AML-193 (cell line): ENCODE measurements at places on chromosomes 12 and 14.

- no peak for DNase-seq
Observed at GRCh38 chr12:12922191-12922616, 29.8 kb downstream of the GPRC5D start.

DNA sequence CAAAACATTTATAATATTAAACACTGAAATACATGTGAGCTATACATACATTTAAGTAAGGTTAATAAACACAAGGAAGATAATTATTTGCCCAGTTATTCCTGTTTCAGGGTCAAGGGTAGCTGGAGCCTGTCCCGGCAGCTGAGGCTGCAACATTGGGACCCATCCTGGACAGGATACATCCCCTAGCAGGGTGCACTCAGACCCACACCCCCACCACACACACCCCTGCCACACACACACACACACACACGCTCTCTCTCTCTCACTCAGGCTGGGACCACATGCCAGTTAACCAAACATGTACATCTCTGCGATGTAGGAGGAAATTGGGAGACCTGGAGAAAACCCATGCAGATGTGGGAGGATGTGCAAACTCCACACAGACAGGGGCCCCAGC is 112.6 kb upstream of the TMCC3 start:
- no peak for DNase-seq

GRCh38 chr14:101353422-101353821 is 207.9 kb upstream of the DIO3 start:
- no peak for DNase-seq

DNA sequence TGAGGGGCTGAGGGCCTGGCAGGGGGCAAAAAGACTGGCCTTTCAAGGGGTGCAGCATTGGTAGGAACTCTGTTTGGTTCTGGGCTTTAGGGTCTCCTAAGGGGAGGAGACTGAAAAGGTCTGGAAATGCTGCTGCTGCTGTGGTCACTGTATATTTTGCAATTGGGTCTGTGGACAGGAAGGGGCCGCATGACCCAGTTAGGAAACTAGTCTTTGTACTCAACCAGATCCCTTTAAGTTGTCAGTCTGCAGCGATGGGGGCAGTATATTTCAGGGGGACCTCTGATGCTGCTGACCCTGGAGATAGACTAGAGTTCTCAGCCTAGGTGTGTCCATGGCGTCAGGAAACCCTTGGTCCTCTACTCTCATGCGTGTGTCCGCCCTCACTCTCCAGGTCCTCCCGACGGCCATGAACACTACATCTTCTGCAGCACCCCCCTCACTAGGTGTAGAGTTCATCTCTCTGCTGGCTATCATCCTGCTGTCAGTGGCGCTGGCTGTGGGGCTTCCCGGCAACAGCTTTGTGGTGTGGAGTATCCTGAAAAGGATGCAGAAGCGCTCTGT is 4.0 kb downstream of the LTB4R start:
- no peak for DNase-seq

- DNase-seq, result no peak
Observed at GRCh38 chr14:94827711-94828447, 58.0 kb upstream of the GSC start.

- DNase-seq, result no peak
Observed at GRCh38 chr14:104878582-104878981, 13.5 kb downstream of the CEP170B start.

- peak; percentile 48 for DNase-seq
Observed at GRCh38 chr12:118850244-118850825, 131.0 kb upstream of the SRRM4 start.

DNA sequence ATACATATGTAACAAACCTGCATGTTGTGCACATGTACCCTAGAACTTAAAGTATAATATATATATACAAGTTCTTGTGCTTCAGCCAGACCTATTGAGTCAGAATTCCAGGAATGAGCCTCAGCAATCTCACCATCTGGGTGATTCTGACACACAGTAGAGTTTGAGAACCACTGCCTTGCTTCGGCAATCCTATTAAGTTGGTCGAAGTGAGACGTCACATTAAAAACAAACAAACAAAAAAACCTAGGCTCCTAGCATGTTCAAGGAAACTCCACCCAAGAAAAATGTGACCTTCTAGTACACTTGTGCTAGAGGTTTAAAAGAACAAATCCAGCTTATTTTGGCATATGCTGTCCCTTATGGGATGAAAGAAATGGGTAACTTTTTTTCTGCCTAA is 115.8 kb downstream of the SINHCAF start:
- no peak for DNase-seq

GRCh38 chr14:22982477-22983245 is at the start of gene AJUBA:
TSS of gene AJUBA (minus strand) at chr14:22982551. CDS start at chr14:22982266, 285 bp downstream.
- DNase-seq, result peak; percentile 71

- no peak for DNase-seq
Observed at GRCh38 chr12:111100554-111100953, 180.2 kb upstream of the MYL2 start.

DNA sequence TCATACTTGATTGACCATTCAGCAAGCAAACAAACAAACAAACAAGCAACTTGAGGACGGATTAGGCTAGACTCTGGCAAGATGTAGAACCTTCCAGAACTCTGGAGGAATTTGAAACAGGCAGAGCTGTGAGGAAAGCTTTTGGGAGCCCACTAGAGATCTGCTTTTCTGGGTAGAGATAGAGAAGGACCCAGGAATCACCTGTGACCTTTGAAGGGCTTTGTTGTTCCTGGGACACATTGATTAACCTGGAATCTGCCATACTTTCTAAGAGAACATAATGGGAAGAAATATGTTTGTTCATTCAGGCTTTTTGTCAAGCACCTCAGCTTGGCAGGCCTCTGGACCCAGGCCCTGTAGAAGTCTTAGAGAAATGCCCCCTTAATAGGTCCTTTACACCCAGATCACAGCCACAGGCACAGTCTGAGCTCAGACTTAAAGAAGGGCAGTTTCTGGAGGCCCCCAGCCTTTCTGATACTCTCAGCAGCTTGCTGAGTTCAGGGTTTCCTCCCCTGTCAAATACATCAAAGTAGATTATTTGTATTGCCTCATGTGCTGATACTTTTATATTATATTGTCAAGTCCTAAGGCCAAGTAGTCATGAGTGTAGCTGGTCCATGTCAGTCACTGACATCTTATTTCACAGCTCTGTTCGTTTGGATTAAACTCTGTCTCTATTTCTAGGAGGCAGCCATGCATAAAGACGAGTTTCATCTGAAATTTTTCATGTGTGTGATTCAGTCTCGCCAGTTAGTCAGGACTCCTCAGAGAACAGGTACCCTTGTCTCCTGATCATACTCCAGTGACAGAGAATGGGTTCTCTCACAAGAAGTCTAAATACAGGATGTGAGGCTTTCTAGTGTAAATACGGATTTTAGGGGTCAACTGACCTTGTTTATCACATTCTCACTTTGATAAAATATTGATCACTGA is 1.1 kb upstream of the SENP1 start:
- DNase-seq, result no peak

- DNase-seq, result no peak
Observed at GRCh38 chr14:42504433-42504832, 897.8 kb downstream of the LRFN5 start.

DNA sequence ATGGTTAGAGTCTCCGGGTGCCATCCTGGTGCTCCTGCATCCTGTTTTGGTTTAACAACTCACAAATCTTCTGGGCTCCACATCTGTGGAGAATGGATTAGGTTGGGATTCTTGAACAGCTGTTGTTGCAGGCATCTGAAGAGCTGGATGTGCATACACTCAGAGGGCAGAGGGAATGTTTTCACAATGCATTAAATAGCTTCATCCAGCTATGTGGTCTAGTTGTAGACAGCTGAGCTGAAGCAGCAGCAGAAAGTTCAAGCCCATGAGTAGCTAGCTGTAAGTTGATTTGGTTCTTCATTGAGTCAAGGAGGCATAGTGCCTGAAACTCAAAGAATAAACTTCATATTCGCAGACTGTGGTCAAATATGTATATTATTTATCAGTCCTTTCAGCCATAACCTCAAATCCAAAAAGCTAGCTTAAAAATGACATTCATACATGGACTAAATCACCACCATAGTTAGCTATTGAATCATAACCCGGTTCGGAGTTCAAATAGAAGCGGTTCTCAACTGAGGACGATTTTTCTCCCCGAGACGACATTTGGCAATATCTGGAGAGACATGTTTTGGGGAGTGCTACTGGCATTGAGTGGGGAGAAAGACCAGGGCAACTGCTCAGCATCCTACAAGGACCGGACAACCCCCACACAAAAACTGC is 858 bp upstream of the ANKRD13A start:
- DNase-seq, result no peak

DNA sequence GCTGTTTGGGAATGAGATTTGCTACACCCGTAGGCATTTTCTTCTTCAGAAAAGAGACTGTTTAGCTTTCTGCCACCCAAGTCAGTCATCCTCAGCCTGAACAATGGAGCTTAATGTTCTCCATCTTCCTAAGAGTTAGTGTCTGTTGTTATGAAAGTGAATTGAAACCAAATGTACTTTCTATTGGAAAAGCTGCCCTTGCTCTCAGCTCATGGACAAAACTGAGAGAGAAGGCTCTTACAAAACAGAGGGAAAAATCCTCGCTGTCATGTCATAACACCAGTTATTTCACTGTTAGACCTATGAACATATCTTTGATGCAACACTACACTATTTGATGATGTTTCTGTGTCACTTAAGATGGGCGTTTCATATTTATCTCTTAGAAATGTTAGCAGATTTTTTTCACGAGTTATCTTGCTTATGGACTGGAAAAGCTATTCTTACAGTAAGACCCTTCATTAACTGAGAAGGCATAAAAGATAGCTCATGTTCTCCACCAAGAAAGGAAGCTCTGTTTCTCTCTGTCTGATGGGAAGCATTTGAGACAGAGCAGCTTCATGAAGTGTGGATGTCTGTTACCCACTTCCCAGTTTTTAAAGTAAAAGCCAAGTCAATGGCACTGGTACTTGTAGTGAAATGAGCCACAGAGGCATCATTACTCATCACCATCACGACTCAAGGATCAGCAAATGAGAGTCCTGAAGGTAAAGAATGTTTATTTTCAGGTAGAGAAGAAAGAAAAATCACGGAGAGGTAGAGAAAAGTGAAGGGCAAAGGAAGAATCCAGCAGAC is 483.9 kb downstream of the ZFP36L1 start:
- DNase-seq, result no peak

- DNase-seq, result no peak
Observed at GRCh38 chr12:55707841-55708694, at the start of gene ITGA7. TSS of gene ITGA7 (minus strand) at chr12:55707904. CDS start at chr12:55707682, 222 bp downstream.

- peak; percentile 42 for DNase-seq
Observed at GRCh38 chr12:3885277-3886094, 12.3 kb upstream of the PARP11 start.

- peak; percentile 21 for DNase-seq
Observed at GRCh38 chr12:113445544-113446171, 23.5 kb downstream of the SDSL start.

DNA sequence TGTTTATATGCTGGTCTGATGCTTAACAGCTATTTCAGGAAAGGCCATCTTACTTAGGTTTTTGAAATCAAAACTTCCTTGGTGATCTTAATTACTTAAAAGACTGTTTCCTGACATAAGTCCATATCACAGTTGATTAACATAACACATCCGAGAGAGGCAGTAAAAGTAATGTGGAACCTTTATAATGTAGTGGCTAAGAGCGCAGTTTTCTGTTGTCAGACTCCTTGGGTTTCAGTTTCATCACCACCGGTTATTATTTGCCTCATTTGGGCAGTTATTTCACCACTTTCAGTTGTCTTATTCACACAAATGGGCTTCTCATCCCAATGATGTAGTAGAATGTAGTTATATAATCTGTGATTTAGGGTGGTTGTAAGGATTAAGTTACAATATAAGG is 30.9 kb downstream of the TBC1D15 start:
- DNase-seq, result peak; percentile 39

GRCh38 chr14:99426265-99426664 is 54.4 kb downstream of the SETD3 start:
- DNase-seq, result no peak

- no peak for DNase-seq
Observed at GRCh38 chr12:132527186-132527882, 37.4 kb downstream of the FBRSL1 start.

- DNase-seq, result no peak
Observed at GRCh38 chr12:98733667-98734350, 88.7 kb downstream of the APAF1 start.

DNA sequence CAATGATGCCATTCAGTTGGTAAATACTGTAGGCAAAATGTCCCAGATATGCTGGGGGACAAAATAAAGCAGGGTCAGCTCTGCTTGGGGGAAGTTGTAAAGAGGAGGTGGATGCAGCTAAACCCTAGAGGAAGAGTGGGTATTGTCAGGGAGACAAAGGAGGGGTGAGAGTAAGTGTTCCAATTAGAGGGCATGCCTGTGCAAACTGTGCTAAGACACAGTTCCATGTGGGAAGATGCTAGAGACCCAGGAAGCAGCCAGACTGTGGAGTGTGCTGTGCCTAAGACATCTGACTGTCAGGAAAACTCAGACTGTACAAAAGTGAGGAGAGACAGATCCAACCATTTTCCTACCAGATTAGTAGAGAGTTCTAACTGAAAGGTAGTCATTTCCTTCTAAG is 474.3 kb downstream of the ATP23 start:
- DNase-seq, result no peak

DNA sequence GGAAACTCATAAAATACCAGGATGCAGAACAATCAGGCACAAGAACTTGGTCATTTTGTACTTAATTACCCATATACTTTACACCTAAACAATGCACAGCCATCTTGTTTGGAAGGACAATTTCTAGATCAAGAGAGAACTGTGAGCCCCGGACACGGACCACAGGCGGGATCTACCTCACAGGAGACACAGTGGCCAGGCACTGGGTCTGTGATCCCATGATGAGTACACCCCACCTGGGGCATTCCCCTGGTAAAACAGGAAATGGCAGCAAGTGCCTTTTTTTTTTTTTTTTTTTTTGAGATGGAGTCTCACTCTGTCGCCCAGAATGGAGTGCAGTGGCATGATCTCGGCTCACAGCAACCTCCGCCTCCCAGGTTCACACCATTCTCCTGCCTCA is 15.2 kb downstream of the GOLGA3 start:
- no peak for DNase-seq

- DNase-seq, result no peak
Observed at GRCh38 chr12:95881331-95881955, 22.7 kb downstream of the SNRPF start.

GRCh38 chr12:666766-667308 is 3.6 kb upstream of the NINJ2 start:
- no peak for DNase-seq

- peak; percentile 12 for DNase-seq
Observed at GRCh38 chr14:71290960-71291466, 383.8 kb downstream of the PCNX1 start.

- no peak for DNase-seq
Observed at GRCh38 chr12:14695715-14696141, 671 bp downstream of the GUCY2C start.
